Activated CD4-positive, alpha-beta T cell treated with anti-CD3 and anti-CD28 coated beads, Interleukin-2, amount 50 U/mL, for 1 hour (primary cell): ENCODE measurements at places on chromosomes 13 and 19.
A peak's percentile ranks its signal among the peaks of the same experiment; 100 is the strongest.

- no peak for DNase-seq
Observed at GRCh38 chr13:24147570-24147963, 13.0 kb upstream of the SPATA13 start.

- DNase-seq: no peak
Observed at GRCh38 chr13:41720839-41721561, 239.9 kb downstream of the VWA8 start.

GRCh38 chr13:112978561-112979405 lies 9.8 kb downstream of the MCF2L start:
- no peak for DNase-seq

GRCh38 chr19:6979399-6979798 lies 41.8 kb downstream of the MBD3L2B start:
- DNase-seq: no peak

DNA sequence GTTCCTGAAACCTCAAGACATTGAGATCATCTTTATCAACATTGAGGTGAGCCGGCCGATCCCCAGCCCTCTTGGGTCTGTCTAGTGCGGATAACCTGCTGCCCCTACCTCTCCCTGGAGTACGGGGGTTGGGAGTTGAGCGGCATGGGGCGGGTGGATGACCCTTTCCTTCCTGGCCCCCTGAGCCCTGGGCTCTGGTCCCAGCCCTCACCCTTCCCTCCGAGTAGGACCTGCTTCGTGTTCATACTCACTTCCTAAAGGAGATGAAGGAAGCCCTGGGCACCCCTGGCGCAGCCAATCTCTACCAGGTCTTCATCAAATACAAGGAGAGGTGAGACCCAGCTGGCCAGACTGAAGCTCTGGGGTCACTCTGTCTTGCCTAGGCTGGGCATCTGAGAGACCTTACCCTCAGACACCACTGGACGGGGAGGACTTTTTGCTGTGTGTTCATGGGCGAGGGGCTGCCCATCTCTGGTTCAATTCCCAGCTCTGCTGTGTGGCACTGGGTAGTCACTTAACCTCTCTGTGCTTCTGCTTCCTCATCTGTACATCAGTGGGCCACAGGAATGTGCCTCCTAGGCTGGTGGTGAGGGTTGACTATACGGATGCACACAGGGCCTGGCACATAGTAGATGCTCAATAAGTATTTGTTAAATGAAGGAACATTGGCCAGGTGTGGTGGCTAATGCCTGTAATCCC lies 52.7 kb downstream of the VAV1 start:
- no peak for DNase-seq

DNA sequence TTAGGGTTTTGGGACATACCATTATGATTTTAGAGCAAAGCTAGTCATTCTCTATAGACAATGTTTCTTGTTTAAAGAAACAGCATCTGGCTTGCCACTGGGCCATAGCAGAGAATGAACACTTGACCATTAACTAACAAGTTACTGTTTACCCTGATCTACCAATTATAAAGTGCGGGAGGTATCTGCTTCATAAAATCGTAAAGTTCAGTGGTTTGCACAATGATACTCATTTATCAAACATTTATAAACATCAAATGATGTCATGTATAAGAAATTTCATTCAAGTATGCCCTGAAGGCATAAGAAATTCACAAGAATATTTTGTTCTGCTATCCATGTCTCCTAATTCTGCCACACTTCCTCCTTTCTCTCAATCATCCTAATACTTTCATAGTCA lies 139.2 kb downstream of the PCDH20 start:
- no peak for DNase-seq

DNA sequence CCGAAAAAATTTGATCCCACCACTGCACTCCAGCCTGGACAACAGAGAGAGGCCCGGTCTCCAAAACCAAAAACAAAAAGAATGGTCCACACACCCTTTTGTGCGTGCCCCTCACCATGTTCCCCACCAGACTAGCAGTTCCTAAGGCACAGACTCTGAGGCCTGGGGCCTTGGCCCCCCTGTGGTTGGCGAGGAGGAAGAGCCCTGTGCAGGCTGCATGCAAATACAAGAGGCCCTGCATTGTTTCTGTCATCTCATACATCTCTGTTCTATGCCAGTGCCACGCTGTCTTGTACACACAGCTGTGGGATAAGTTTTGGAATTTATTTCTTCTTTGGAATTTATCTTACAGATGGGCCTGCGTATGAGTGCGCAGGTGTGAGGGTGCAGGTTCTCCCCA lies 4.7 kb upstream of the YJEFN3 start:
- no peak for DNase-seq

- DNase-seq: no peak
Observed at GRCh38 chr19:38704488-38705026, 39.7 kb downstream of the CAPN12 start.

GRCh38 chr13:77729502-77730221 lies 32.2 kb downstream of the SLAIN1 start:
- DNase-seq: no peak

- DNase-seq: no peak
Observed at GRCh38 chr13:21698817-21699679, 28.2 kb downstream of the FGF9 start.

GRCh38 chr19:44753932-44754749 lies 5.6 kb downstream of the BCL3 start:
- peak; percentile 50 for DNase-seq

GRCh38 chr13:36158611-36159010 lies 27.4 kb upstream of the DCLK1 start:
- no peak for DNase-seq

GRCh38 chr13:26562512-26562890 lies 5.0 kb downstream of the WASF3 start:
- DNase-seq: no peak
